ENCODE measurements at places on chromosomes 7 and 10.

DNA sequence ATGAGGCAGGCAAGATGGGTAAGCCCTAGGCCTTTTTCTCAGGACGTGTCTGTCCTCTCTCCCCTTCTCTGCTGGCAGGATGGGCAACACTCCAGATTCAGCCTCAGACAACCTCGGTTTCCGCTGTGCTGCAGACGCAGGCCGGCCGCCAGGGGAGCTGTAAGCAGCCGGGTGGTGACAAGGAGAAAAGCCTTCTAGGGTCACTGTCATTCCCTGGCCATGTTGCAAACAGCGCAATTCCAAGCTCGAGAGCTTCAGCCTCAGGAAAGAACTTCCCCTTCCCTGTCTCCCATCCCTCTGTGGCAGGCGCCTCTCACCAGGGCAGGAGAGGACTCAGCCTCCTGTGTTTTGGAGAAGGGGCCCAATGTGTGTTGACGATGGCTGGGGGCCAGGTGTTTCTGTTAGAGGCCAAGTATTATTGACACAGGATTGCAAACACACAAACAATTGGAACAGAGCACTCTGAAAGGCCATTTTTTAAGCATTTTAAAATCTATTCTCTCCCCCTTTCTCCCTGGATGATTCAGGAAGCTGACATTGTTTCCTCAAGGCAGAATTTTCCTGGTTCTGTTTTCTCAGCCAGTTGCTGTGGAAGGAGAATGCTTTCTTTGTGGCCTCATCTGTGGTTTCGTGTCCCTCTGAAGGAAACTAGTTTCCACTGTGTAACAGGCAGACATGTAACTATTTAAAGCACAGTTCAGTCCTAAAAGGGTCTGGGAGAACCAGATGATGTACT is 13.1 kb downstream of the PHKG1 start:
- DNase-seq = no peak

DNA sequence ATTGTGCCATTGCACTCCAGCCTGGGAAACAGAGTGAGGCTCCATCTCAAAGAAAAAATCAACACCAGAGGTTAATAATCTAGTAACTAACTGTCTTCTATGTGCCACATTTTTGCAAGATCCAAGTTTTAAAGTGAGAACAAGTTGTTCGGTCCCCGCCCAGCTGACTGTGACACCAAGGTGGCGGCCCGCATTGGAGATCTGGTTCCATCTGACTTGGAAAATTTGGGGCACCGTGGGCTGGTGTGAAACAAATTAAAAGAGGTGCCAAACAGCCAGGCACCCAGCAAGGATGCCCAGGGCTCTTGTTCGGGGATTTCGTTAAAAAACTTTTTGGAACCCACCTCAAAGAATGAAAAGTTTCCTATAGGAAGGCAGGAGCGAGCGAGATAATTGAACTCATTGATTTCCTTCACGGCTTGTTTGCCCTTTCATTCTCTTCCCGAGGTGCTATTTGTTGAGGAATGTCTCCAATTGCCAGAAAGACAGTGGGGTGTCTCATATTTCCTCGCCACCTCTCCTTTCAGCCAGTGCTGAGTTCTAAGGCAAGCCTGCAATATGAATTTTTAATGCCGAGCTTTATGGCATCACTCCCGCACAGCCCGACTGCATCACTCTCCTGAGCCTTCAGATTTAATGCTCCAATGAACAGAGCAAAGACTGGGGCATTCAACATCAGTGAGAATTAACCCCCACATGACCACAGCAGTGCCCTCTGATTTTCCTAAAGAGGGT is 156.9 kb upstream of the SH2B2 start:
- DNase-seq = no peak

GRCh38 chr7:70951271-70951962 is 180.5 kb upstream of the GALNT17 start:
- DNase-seq = no peak

GRCh38 chr7:48141521-48141920 is 29.7 kb upstream of the ABCA13 start:
- no peak for DNase-seq

DNA sequence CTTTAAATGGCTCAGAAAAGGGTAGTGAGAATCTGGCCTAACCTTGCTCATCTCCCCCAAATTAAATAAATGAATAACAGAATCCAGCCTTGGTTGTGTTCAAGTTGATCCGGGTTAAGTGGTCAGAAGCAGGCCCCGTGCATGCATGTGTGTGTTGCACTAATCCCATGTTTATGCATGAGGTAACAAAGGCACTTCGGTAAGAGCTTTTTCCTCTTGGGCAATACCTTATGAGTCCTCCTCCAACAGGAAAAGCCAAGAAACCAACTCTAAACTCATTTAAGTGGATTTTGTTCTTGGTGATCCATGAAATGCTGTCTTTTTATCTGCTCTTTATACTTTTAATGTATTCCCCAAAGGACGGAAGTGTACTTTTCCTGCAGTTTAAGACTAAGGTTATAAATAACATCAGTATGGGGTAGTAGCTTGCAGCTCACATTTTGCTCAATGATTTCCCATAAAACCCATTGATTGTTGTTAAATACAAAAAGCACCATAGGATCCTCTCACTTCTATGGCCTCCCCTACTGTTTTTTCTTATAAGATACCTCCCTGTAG is 104.9 kb upstream of the YAE1 start:
- DNase-seq = no peak
